IMR-90 (cell line): ENCODE measurements at places on chromosomes 7 and 10.

DNA sequence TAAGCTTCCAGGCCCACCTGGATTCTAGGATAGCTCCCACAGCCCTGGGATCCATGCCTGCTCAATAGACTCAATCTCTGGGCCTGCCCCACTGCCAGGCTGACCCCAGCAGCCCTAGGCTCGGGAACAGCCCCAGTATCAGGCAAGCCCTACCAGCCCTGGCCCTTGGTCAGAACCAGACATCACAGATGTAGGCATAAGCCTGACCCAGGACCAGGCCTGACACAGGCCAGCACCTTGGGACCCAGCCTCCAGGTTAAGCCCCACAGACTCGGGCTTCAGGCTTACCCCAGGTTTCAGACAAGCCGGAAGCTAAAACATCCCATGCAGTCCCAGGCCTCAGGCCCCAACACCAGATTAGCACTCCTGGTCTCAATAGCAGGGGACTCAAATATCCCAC lies 276.2 kb upstream of the LRRTM3 start:
- DNase-seq, result no peak

GRCh38 chr10:49407151-49407550 lies 11.3 kb upstream of the DRGX start:
- DNase-seq, result no peak

DNA sequence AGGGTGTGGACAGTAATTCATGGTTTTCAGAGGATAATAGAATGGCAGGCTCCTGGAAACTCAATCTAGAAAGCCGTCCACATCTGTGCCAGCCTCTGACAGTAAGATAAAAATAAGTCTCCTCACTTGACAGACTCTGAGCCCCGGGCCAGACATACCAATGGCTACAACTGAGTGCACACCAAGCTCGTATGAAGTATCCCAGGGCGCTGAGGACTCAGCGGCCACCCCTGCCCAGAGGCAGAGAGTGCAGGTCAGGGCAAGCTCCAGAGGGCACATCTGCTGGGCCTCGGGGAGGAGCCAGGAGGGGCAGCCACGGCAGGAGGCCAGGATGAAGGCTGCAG lies 262.8 kb upstream of the TCERG1L start:
- DNase-seq, result no peak

DNA sequence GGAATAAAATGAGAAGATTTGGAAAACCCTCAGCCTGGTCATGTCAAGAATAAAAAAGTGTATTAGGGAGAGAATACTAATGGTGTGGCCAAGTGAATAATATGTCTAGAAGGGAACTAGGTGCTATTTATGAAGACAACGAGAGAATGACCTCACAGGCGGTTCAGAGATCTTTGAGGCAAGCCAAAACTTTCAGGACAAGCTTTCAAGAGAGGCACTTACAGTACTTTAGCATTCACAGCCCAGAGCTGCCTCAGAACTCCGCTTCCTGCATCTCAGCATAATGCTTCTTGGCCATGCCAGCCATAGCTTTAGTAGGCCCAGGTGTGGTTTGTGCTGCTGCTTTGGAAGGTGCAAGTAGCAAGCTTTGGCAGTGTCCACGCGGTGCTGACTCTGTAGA lies 37.2 kb upstream of the CCDC7 start:
- no peak for DNase-seq

DNA sequence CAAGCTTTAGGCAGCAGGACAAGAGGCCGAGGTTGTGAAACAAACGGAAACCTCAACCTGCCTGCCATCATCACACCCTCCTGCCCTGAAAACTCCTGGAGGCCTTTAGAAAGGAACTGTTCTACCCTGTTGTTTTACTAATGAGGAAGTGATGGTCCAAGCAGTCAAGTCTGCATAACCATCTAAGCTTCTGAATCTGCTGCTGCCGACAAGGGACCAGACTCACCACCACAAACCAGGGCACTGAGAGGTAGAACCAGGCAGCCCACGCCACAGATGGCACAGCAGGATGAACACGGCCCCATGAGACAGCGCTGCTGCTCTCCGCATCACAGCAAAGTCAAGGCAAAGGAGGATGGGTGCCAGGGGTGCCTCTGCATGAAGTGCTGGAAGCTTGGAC lies 209.4 kb downstream of the CELF2 start:
- no peak for DNase-seq
